ENCODE measurements at places on chromosomes 12 and 14. TPM values are rescaled to one million over a fixed set of nuclear protein-coding genes. Genes with fewer than 3 reads are reported as not detected.

KRT5 gene
- total RNA-seq, result 7,655 TPM

CTSG gene
- total RNA-seq, result 0.89 TPM

KLRF1 gene
- total RNA-seq, result not detected

AREL1 gene
- total RNA-seq, result 44.2 TPM

SLC22A17 gene
- total RNA-seq, result 67.6 TPM

DNA sequence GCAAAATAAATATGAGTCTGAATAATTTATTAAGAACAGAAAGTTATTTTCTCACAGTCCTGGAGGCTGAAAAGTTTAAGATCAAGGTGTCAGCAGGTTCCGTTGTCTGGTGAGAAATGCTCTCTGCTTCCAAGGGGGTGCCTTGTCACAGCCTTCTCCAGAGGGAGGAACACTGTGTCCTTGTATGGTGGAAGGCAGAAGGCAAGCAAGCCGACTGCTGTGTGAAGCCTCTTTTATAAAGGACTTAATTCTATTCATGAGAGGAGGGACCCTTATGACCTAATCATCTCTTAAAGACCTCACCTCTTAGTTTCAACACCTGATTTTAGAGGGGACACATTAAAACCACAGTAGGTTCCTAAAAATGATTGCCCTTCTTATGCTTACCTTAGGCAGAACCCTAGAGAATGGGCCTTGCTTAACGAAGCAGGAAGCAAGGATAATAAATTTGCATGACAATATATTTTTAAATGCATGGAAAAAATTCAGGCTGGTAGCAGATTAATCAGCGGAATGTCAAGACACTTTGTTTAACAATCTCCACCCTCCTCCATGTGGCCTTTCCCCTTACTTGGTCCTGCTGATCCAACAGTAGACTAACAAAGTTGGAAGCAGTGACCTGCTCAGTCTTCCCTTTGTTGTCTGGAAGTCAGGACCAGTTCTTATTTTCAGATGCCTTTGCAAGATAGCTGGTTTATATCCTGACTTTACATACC is 154.9 kb downstream of the DYRK2 start:
- H3K27ac ChIP-seq, result no peak overlapping the region
- no peaks in the 10 kb centered on the region for H3K27me3 ChIP-seq
- no peaks in the 10 kb centered on the region for H3K4me1 ChIP-seq
- H3K36me3 ChIP-seq, result no peaks in the 10 kb centered on the region

DNA sequence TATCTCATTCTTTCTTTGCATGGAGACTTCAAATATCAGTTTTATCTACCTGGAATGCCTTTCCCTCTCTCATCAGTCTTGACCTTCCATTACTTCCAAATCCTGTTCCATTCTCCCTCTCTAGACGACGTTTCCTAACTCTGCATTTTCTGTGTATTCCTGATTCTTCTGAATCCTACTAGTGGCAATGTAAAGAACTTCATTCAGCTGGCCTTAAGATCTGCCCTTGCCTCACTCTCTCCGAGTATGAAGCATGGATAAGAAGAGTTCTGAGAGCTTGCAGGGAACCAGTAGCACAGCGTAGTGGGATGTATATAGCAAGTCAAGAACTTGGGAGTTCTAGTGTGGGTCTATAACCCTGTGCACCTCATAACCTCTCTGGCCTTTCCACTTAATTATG is 68.5 kb upstream of the HOXC13 start:
- no peak for DNase-seq
- H3K27ac ChIP-seq, result no peak overlapping the region
- no peaks in the 10 kb centered on the region for H3K36me3 ChIP-seq
- H3K4me1 ChIP-seq, result peaks cover 13% of the 10 kb centered on the region

DNA sequence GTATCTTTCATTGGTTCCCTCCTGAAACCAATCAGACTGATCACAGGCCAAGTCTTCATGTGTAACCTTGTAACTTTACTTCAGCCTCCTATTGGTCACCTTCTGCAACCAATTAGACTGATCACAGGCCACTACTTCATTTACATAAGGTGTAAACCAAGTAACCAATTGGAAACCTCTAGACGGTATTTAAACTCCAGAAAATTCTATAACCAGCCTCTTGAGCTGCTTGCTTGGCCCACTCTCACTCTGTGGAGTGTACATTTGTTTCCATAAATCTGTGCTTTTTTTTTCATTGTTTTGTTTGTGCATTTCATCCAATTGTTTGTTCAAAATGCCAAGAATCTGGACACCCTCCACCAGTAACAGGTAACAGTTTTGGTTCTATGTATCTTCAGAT is 47.5 kb downstream of the EIF2S3B start:
- no peaks in the 10 kb centered on the region for H3K4me1 ChIP-seq
- H3K4me3 ChIP-seq, result no peak overlapping the region
- no peak for DNase-seq
- H3K36me3 ChIP-seq, result no peaks in the 10 kb centered on the region
- no peak overlapping the region for H3K27ac ChIP-seq
- no peaks in the 10 kb centered on the region for H3K27me3 ChIP-seq

DNA sequence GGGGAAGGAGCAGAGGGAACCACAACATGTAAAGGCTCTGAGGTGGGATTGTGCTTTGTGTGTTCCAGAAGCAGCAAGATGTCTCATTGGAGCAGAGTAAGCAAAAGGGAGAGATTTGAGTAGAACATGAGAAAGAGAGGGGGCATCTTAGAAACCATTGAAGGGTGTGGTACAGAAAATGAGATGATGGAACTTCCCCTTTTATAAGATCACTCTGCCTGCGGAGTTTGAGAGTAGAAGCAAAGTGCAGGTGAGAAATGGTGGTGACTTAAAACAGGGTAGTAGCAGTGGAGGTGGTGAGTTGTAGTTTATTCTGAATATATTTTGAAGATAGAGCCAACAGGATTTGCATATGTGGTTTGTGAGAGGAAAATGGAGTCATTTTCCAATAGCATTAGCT is 56.0 kb downstream of the FBXO34 start:
- H3K4me3 ChIP-seq, result no peak overlapping the region
- DNase-seq, result no peak
- peaks cover 9% of the 10 kb centered on the region for H3K4me1 ChIP-seq
- H3K36me3 ChIP-seq, result no peaks in the 10 kb centered on the region
- no peak overlapping the region for H3K27ac ChIP-seq

GRCh38 chr12:6082613-6083012 is 41.9 kb downstream of the VWF start:
- H3K4me3 ChIP-seq, result no peak overlapping the region
- no peak for DNase-seq
- H3K27me3 ChIP-seq, result no peaks in the 10 kb centered on the region
- H3K36me3 ChIP-seq, result no peaks in the 10 kb centered on the region
- H3K27ac ChIP-seq, result no peak overlapping the region

GRCh38 chr12:130249376-130249775 is 87.1 kb downstream of the FZD10 start:
- no peaks in the 10 kb centered on the region for H3K27me3 ChIP-seq
- no peak for DNase-seq
- no peak overlapping the region for H3K27ac ChIP-seq
- H3K36me3 ChIP-seq, result no peaks in the 10 kb centered on the region

- peak overlapping the region; percentile 67 for H3K4me3 ChIP-seq
- no peaks in the 10 kb centered on the region for H3K36me3 ChIP-seq
- no peaks in the 10 kb centered on the region for H3K27me3 ChIP-seq
- H3K27ac ChIP-seq, result peak overlapping the region; percentile 75
These were observed 722 bp downstream of the TMED8 start for GRCh38 chr14:77375973-77376770.

DNA sequence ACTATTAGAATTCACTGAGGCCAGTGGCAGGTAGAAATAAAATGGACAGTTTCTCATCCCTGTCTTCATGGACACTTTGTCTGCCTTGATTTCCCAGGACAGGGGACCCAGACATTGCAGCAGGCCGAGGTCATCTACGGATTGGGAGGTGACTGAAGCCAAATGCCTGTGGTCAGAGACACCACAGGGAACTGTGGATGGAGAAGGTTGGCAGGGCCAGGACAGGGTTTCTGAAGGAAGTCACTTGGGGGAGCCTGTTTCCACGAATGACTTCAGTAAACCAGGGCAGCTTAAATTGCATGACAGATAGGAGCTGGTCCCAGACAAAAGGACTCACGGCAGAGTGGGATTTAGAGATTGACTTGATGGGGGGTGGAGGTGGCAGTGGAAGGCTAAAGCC is 224.9 kb downstream of the NTF3 start:
- H3K27ac ChIP-seq, result no peak overlapping the region
- DNase-seq, result no peak
- H3K4me3 ChIP-seq, result no peak overlapping the region
- H3K36me3 ChIP-seq, result no peaks in the 10 kb centered on the region

GRCh38 chr12:121543786-121544185 is 37.0 kb downstream of the KDM2B start:
- no peak for DNase-seq
- H3K4me1 ChIP-seq, result peaks cover 2% of the 10 kb centered on the region
- no peak overlapping the region for H3K27ac ChIP-seq
- H3K27me3 ChIP-seq, result no peaks in the 10 kb centered on the region

GRCh38 chr12:29376118-29376517 is 4.9 kb downstream of the ERGIC2 start:
- no peak overlapping the region for H3K27ac ChIP-seq
- no peak overlapping the region for H3K4me3 ChIP-seq
- H3K36me3 ChIP-seq, result peaks cover 1% of the 10 kb centered on the region
- DNase-seq, result no peak
- H3K4me1 ChIP-seq, result peaks cover 23% of the 10 kb centered on the region

DNA sequence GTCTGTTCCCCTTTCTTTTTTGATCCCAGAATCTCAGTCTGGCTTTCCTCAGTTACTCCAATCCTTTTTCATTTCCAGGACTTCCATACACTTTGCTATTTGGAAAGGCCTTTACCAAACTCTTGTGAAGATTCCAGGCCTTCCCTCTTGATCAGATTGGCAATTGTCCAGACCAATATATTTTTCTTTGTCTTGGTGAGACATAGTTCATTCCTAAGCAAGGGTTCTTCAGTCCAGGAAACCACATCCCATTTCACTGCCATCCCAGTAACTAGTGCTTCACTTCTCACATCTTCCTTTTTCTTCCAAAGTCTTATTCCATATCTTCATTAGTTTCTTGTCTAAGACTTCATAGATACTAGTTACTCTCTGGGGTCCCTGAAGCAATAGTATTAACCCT is 2.1 kb upstream of the PTPRQ start:
- H3K27me3 ChIP-seq, result no peaks in the 10 kb centered on the region
- peaks cover 6% of the 10 kb centered on the region for H3K4me1 ChIP-seq
- H3K36me3 ChIP-seq, result no peaks in the 10 kb centered on the region
- H3K4me3 ChIP-seq, result no peak overlapping the region

DNA sequence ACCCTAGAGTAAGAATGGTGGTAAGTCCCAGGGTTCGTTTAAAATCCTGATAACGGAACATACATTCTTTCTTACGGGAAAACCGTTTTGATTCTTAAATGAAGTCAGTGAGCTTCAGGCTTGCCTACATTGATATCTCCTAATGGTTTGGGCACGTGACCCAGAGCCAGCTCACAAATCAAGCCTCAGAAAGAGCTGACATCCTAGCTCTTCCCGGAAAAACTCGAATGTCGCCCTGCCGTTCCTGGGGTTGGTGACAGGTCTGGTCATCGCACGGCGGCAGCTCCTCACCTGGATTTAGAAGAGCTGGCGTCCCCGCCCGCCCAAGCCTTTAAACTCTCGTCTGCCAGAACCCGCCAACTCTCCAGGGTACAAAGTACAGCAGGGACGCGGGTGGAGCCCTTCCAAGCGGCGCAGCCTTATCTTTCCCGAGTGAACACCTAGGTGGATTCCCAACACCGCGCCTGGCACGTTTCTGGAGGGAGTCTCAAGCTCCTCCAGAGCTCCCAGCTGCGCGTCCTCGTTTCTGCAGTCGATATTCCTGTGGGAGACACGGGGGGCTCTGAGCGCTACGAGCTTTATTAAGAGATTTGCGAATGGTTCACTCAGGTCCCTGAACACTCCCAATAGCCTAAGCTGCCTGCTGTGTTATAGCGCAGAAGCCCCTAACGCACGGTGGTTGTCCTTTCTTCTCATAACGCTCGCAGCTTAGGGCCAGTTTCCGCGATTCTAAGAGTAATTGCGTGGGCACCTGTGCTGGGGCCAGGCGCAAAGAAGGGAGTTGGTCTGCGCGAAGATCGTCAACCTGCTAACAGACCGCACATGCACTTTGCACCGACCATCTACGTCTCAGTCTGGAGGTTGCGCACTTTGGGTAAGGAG is at the start of gene SSTR1:
Gene SSTR1, plus strand, starts transcription at position 169 of the 882 bp plus-strand sequence. CDS start 1,486 bp downstream, outside the sequence.
- no peak within 1 kb of the TSS for H3K27ac ChIP-seq
- H3K36me3 ChIP-seq, result no peaks in the 10 kb centered on the region
- no peak for DNase-seq
- H3K4me3 ChIP-seq, result peak within 1 kb of the TSS; percentile 47
- H3K4me1 ChIP-seq, result peaks cover 41% of the 10 kb centered on the region

DNA sequence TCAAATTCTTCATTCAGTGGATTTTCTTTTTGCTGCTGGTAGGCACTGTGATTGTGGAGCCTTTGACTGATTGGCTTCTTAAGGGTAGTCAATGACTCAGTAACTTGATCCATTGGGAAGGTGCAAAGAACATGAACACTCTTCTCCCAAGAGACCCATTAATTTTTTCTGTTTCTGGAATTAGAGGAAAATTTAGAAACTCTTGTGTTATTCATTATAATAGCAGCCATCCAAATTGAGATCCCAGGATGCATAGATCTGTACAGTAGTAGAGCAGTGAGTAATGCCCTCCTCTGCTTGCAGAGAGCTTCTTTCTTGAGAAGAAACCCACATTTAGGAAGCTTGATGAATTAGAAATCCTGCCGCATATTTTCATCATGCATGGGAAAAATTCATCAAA is 63.9 kb downstream of the MYRFL start:
- H3K4me1 ChIP-seq, result peaks cover 9% of the 10 kb centered on the region
- H3K36me3 ChIP-seq, result no peaks in the 10 kb centered on the region
- H3K27me3 ChIP-seq, result no peaks in the 10 kb centered on the region

- peaks cover 3% of the 10 kb centered on the region for H3K4me1 ChIP-seq
- H3K27me3 ChIP-seq, result no peaks in the 10 kb centered on the region
- no peak overlapping the region for H3K4me3 ChIP-seq
- no peaks in the 10 kb centered on the region for H3K36me3 ChIP-seq
- no peak overlapping the region for H3K27ac ChIP-seq
- no peak for DNase-seq
These were observed 6.7 kb upstream of the SSPN start for GRCh38 chr12:26188641-26189040.

DNA sequence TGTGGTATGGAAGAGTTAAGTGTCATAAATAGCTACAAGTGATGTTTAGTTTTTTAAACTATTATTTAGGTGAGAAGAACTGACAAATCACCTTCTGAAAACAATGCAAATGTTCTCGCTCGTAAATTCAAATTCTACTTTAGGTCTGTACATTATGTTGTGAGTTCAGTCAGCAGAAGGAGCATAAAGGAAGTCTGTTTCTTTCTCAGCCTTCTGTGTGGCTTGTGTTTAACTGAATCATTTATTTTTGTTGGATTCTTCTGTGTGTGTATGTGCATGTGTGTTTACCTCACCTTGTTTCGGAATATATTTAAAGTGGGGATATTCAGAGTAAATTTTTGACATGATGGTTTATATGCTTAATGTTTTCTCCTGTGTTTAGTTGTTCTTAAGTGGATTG is 285.9 kb downstream of the TMTC2 start:
- H3K4me1 ChIP-seq, result no peaks in the 10 kb centered on the region
- no peaks in the 10 kb centered on the region for H3K36me3 ChIP-seq

GRCh38 chr14:81535396-81536164 is 1.9 kb upstream of the SEL1L start:
- H3K36me3 ChIP-seq, result no peaks in the 10 kb centered on the region
- H3K27me3 ChIP-seq, result no peaks in the 10 kb centered on the region
- H3K4me3 ChIP-seq, result no peak overlapping the region
- no peak for DNase-seq
